ENCODE measurements at places on chromosomes 13 and 19.

DNA sequence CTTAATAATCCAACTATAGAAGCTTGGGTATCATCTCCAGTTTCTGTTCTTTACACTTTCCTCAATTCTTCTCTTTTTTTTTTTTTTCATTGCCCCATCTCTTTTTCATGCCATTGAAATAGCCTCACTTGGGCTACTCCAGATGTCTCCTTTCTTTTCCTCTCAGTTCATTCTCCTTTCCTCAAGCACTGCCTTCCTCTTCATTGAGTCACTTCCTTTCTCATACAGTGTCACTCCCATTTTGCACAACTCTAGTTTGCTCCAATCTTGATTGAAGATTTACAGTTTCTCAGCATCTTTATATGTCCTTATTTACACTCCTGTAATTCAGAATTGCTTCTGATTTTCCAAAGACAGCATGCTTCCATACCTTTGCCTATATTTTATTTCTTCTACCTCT lies 61.3 kb downstream of the IPO5 start:
- DNase-seq: no peak

DNA sequence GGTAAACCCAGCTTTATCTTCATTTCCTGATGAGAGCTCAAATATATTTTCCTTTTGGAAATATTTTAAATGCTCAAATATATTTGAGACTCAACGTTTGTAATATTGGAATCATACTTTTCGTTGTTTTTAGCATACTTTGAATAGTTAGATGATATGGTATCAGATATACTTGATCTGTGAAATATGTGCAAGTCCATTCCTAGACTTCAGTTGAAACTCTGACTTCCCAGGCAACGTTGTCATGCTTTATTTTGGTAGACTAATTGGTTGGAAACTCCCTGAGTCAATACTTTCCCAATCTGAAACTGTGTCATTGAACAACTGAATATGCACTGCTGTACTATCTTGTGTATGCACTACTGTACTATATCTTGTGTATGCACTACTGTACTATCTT lies 378.5 kb downstream of the MYO16 start:
- no peak for DNase-seq

DNA sequence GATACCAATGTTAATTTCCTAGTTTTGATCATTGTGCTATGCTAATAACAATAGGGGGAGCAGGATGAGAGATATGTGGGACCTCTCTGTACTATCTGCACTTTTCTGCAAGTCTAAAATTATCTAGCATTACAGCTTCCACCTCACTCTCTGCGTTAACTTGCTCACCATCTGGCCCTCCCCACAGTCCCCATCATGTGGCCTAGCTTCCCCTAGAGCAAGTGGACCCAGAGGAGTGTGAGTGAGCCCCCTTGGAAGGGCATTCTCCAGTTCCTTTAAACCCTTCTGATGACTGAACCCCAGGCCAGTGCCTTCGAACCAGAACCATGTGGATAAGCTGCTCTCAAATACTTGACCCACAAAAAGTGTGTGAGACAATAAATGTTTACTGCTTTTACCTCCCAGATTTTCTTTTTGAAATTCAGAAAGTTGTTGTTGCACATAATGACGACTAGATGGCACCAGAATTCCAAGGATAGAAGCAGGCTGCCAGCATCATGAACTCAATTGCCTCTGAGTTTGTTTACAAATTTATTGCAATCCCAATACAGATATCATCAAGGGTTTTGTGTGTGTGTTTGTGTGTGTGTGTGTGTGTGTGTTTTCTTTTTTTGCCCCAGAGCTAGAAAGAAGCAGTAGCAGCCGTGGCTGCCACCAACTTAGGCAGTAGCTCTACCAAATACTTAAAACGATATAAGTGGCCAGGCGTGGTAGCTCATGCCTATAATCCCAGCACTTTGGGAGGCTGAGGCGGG lies 49.0 kb upstream of the ZNF780A start:
- no peak for DNase-seq

DNA sequence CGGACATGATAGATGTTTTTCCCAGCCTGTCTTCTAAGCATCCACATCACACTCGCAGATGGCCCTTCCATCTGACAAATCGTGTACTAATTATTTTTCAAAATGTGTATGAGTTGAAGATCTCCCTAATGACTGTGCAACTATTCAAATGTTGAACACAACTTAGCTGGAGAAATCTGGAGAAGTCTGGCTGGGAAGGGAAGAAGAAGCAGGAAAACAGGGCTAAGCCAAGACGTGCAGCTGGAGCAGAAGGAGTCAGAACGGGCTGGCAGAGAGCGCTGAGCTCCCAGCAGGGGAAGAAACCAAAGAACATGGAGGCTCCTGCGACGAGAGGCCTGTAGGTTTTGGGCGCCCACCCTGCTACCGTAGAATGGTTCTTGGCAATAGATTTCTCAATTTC lies 13.2 kb upstream of the LATS2 start:
- peak; percentile 80 for DNase-seq

- no peak for DNase-seq
These were observed 9.7 kb downstream of the LPAR6 start for GRCh38 chr13:48403151-48403631.

DNA sequence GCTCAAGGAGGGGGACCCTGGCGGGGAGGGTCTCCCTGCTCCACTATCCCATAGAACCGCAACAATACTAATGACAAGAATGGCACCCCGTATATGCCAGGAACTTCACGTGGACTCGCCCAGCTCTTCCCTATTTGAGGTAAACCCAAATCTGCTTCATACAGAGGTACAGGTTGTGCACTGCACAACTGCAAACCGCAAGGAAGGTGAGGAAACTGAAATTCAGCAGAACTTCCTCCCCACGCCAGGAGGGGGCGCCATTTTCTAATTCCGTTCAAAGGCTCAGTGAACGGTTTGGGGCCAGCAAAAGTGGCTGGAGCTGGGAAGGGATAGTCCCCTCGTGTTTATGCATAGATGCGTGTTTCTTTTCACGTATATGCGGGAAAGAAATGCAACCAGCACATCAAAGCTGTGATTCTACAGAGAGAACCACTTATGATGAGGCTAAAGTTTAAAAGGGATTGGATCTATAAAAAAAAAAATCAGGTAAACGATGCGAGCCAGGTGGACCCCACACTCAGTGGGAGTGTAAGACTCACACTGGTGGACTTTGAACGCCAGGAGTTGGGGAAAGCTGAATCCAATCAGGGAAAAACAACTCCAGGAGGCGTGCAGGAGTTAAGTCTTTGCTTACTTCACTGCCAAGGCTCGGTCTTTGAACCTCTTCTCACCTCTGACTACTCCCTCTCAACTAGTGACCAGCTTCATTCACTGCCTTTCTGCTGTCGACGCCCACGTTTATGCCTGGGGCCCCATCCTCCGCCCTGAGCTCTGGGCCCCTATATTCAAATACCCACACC lies 20.3 kb downstream of the C19orf81 start:
- DNase-seq: no peak

- no peak for DNase-seq
These were observed 1.2 kb upstream of the GAMT start for GRCh38 chr19:1402411-1403070.

DNA sequence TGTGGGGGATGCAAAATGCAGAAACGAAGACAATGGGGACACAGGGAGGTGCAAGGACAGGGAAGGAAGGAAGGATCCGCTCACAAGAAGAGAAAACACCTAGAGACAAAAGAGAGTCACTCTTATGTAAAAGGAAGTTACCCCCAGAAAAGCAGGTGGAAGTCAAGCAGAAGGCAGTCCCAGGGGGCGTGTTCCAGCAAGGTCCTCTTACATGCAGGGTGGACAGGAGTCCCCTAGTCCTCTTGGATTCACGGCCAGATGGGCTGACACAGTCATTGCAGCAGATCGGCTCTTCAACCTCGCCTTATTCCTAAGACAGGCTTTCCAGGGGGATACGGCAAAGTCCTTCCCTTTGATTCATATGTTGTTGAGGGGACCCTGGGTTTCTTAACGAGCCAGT lies 83.9 kb upstream of the SPATA13 start:
- DNase-seq: no peak

- no peak for DNase-seq
These were observed 26.8 kb downstream of the COG6 start for GRCh38 chr13:39682310-39682709.

- DNase-seq: no peak
These were observed 7.9 kb downstream of the HNRNPL start for GRCh38 chr19:38841787-38842438.

DNA sequence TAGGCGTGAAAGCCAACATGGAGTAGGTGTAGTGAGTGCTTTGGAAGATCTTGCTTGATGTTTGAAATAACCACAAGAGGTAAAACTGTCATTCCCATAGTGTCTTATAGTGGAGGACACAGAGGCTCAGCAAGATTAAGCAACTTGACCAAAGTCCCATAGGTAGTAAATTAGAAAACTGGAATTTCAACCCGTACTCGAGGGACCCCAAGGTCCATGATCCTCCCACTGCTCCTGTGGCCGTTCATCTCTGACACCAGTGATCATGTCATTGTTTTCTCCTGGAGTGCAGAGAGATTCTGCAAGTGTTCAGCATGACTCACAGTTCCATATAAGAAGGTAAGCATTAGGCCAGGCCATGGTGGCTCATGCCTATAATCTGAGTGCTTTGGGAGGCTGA lies 126.9 kb downstream of the FGF9 start:
- no peak for DNase-seq

DNA sequence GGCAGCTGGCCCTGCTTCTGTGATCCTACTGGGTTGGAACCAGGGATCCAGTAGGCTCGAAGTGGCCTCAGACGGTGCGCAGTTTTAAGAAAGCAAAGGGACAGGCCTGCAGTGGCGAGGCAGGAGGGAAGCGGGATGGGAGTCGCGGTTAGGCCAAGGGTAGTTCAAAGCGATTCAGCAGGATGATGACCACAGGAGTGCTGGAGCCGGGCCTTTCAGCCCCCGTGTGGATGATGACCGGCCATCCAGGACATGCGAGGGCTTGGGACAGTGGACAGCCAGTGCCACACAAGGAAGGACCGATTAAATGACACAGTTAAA lies 854 bp downstream of the RNASEH2B start:
- DNase-seq: peak; percentile 72
